ENCODE measurements at places on chromosomes 7 and 10. TPM values are rescaled to one million over a fixed set of nuclear protein-coding genes. Genes with fewer than 3 reads are reported as not detected.
A peak's percentile ranks its signal among the peaks of the same experiment; 100 is the strongest.

- DNase-seq: no peak
Observed at GRCh38 chr10:70357565-70357964, 24.9 kb downstream of the LRRC20 start.

DNA sequence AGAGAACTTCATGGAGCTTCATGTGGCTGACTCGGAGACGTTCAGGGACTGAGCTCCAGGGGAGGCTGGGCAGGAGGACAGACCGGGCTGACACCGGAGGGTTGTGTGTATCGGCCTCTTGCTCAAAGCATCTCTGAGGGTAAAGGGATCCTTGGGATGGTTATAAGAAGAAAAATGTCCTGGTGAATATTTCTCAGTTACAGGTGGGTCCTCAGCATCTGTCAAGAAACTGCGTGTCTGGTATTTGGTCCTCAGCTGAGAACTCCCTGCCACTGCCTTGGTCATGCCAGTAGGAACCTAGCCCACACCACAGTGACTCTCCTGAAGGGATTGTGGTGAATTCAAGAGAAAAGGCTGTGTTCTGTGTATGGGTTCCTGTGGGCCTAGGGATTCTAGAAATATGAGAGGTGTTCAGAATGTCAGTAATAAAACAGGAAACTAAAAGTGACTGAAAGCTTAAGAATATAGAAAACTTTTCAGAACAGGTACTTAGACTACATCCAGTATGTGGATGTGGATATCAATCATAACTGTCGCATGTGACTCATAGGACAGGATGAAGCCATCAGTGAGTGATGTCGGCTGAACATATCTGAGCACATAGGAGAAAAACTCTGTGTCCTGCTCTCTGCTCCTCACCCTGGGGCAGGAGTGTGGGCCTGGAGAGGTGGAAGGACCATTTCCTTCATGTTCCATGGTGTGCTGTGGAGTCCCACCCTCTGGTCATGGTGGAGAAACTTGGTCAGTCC is 28.4 kb downstream of the MBL2 start:
- DNase-seq: no peak

The INMT gene
- total RNA-seq: 148 TPM

DNA sequence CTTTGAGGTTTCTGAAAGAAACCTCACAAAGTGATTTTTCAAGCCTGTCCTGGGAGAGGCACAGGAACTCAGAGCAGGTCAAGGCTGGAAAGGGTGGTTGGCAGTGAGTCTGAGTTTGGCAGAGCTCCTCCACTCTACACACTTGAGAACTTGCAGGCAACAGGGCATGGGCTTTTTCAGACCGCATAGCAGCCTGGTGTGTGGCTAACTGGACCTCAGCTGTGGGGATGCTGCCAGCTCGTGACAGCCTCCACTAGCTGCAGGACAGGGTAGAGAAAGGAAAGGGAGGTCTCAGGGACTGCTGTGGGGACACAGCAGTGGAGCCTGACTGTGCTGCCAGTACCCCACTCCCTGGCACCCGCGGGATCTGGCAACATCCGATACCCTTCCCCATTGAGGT is 2.6 kb downstream of the CDHR1 start:
- no peak for DNase-seq

The PPP1R9A gene
- total RNA-seq: 24.6 TPM

DNA sequence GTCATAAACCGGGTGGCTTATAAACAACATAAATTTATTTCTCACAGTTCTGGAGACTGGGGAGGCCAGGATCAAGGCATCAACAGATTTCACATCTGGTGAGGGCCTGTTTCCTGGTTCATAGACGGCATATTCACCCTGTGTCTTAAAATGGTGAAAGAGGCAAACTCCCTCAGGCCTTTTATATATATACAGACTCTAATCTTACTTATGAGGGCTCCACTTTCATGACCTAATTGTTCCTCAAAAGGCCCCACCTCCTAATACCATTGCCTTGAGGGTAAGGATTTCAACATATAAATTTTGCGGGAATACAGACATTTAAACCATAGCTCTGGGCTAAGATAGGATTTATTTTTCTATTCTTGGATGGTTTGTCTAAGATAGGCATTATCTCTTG is 187.2 kb downstream of the PPP1R3A start:
- DNase-seq: no peak

The GALNT17 gene
- 2.1 TPM for total RNA-seq

GRCh38 chr7:102252366-102252982 is 34.2 kb upstream of the SH2B2 start:
- no peak for DNase-seq

- DNase-seq: peak; percentile 72
Observed at GRCh38 chr7:30900803-30901362, 10.8 kb upstream of the AQP1 start.

The KAZALD1 gene
- 13.3 TPM for total RNA-seq

DNA sequence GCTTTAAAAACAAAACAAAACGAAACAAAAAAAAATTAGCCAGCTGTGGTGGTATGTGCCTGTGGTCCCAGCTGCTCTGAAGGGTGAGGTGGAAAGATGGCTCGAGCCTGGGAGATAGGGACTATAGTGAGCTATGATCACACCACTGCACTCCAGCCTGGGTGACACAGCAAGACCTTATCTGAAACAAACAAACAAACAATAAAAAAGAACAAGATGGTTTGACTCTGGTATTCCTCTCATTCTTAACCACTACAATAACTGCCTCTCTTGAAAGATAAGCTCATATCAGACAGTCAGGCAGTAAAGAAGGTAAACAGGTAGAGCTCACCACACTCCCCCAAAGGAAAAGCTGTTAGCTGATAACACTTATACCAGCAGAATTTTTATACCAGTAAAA is 14.1 kb upstream of the DUSP5 start:
- DNase-seq: no peak

- no peak for DNase-seq
Observed at GRCh38 chr7:21543528-21544302, 876 bp downstream of the DNAH11 start.

- no peak for DNase-seq
Observed at GRCh38 chr7:133748443-133749407, 378.4 kb upstream of the LRGUK start.

DNA sequence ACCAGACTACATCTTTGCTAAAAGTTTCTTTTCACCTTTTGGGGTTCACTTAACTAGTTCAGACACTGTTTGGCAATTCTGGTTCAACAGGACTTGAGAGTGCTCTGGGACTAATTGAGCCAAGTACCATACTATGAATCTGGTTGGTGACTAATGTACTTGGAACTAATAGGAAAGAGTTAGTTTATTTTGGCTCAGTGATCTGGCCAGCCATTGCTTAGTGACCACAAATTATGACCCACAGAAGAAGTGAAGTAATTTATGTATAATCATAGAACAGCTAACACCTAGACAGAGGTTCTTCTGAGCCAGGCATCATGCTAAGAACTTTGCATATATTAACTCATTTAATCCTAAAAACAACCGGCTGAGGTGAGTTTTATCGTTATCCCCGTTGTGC is 126.5 kb upstream of the JCAD start:
- no peak for DNase-seq

All from right cardiac atrium (tissue), 5 donors.